Stimulated activated CD8-positive, alpha-beta memory T cell treated with anti-CD3 and anti-CD28 coated beads, Interleukin-7, amount 100 ng/mL, for 48 hours (primary cell): ENCODE measurements at places on chromosomes 11 and 22.

DNA sequence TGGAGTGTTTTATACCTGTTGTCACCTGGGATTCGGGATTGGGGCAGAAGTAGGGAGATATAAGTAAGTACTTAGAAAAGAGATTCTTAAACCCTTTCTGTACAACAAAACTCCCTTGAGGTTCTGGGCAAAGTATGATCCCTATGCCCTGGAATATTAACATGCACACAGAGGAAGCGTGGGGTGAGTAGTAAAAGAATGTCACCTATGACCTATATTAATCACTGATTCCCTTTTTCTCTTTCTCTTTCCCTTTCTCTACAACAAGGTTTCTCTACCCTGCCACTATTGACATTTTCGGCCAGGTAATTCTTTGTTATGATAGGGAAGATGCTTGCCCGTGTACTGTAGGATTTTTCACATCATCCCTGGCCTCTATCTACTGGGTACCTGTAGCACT, 209.7 kb upstream of the PLET1 start:
- DNase-seq = no peak

DNA sequence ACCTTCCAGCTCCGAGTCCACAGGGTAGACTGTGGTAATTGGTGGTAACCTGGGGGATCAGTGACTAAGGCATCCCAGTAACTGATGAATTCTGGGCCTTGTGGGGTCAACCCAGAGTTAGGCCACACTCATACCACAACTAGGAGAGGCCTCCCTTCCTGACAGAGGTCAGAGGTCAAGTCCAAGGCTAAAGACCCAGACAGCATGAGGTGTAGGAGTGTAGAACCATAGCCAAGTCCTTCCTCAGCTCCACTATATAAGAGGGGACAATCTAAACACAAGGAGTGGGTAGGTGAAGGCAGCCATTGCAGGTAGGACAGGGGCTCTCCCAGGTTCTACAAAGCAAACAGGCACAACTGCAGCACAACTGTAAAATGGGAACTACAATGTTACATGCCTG, 4.6 kb downstream of the AP1B1 start:
- no peak for DNase-seq

DNA sequence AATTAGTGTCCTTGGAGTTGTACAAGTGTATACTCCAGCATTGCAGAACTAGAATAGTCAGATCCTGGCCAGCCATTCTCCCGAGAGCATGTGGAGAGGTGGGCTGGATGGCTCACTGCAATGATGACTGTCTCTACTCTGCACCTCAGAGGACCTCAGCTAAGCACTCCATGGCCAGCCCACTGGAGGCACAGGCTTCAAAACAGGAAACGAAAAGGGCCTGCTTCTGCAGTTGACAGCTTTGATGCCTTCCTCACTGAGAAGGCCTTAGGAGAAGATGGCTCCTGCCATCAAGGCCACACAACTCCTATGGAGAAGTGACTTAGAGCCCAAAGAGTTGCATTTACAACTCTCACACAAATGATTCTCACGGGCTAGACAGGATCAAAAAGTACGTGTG, 9.1 kb downstream of the POLD4 start:
- DNase-seq = no peak

DNA sequence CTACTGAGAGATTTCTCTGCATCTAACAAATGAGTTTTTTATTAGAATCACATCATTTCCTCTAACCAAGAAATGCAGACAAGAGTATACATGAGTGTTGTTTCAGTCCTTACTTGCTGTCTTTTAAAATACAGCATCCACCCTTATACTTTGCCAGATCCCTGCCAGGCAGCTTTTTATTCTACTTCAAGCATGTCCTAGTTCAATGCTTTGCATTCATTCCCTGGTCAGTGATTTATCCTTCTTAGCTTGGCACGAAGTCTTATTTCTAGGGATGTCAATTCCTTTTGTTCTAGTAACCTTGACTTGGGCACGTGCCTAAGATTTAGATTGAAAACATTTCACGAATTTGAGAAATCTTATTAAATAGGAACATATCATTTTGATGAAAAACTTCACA, 307.2 kb upstream of the MPPED2 start:
- no peak for DNase-seq

DNA sequence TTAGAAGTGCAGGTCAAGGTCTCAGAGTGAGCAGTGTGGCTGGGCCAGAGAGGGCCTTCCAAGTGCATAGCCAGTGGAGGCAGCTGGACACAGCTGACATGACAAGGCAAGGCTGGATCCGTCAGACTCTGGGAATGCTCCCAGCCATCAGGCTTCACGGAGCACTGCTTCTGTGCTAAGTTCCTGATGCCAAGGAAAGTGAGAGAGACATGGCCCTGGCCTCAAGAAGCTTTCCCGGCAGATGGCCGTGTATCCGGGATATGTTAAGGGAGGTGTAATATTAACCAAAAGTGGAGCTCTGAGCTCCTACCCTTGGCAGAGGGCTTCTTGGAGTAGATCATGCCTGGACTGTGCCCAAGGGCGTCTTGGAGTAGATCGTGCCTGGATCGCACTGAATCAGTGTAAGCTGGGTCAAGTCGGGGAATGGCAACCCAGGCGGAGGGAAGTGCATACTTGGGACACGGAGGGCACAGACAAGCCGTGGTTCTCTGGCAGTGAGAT, 7.4 kb upstream of the EFCAB6 start:
- no peak for DNase-seq

- no peak for DNase-seq
Measured at GRCh38 chr11:10803676-10804075, 5.0 kb downstream of the EIF4G2 start.
